ENCODE measurements at places on chromosomes 1 and 21.
A peak's percentile ranks its signal among the peaks of the same experiment; 100 is the strongest.

- DNase-seq: peak; percentile 27
Measured at GRCh38 chr1:7940745-7941436, at the start of gene TNFRSF9. TNFRSF9 (minus strand) TSS chr1:7940839; CDS start chr1:7939994, 845 bp downstream.

GRCh38 chr1:40930174-40930964 lies 49.1 kb upstream of the CTPS1 start:
- no peak for DNase-seq

DNA sequence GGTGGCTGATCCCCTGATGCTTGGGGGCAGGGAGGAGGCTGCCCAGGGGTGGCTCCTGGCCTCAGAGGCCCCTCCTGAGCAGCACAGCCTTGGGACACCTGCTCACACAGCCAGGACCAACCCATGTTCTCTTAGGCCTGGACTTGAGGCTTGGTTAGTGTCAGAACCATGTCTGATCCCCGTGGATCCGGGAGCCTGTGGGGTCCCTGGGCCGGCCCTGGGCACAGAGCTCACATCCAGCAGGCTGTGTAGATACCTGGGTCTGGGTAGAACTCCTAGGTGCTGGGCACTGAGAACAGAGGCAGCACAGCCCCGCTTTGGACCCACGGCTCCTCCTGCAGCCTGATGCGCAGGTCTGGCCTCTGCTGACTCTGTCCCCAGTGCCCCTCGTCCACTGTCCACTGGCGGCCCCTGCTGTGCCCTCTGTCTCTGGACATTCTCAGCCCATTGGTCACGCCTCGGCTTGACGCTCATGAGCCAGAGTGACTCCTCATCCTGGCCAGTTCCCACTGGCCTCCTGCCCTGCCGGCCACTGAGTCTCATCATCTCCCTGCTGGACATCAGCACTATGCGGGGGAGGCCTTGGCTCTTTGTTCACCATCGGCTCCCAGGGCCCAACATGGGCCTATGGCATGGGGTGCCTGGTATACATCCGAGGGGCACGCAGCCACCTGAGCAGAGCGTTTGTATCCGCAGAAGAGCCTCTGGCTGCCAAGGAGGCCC lies 70.2 kb downstream of the TRIM11 start:
- no peak for DNase-seq

DNA sequence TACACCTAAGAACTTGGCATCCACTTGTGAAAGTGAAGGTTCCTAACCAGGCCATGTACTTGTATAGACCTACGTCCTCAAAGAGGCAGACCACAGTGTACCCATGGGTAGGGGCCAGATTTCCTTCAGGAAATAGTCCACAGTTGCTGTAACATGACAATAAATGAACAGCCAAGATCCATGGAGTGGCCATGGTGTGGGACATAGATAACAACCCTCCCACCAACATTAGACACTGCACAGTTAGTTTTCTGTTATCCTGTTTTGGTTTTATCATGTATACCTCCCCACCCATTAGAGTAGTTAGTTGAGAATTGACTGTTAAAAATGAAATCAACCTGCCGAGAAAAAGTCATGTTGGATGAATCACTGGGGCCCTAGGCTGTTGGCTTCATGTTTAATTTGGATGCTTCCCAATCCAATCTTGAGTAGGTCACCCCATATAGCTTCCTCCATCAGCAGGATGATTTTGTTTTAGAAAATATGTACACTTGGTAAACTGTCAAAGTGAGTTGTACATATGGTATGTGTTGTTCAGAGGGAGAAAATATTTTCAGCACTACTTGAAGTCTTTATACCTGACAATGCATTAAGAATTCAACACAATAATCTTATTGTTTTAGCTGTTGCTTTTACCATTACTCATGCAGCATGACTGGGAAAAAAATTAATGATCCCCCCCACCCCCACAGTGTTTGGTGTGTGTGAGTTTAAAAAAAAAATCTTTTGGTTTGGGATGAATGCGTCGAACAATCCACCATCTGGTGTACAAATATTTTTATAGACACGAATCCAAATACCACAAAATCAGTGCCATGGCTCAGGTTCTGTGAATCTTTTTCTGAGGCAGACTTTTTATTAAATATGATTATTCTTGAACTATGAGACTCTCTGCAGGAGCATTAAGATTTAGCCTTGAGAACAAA lies 88.3 kb upstream of the ARHGAP29 start:
- peak; percentile 65 for DNase-seq

GRCh38 chr1:2240270-2241156 lies 12.4 kb downstream of the SKI start:
- DNase-seq: peak; percentile 62

DNA sequence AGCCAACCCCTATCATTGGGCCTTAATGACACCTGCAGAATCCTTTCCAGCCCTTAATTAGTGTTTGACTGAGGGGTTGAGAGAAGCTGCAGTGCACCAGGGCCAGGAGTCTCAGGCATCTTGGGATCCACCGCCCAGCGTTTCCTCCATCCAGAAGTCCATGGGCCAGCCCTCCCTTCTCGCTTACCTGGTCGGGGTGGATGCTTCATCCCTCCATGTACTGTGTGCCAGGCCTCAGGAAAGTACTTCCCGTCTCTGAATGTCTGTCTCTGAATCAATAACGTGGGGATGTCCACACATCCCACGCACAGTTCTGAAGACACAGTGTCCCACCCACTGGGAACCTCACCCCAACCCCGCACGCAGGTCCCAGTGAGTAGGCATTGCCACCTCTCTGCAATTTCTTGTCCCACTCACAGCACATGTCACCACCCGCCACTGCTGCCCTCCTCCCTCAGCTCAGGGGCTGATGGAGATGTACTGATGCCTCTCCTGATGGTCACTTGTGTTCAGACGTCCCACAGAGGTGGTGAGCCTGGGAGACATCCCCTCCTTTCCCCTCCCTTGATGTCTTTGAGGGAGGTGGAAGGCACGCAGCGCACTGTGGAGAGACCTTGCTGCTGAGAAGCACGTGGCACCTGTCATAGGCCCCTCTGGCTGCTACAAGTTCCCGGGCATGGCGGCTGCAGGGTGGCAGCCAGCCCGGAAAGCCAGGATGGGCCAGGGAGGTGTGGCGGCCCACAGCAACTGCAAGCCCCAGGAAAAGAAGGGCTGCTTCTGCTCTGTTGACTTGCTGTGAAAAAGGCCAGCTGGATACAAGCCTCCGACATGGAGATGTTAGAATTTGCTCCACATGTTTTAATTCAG lies 29.4 kb upstream of the PRSS38 start:
- no peak for DNase-seq

GRCh38 chr21:42614811-42615351 lies 38.5 kb upstream of the PDE9A start:
- no peak for DNase-seq

GRCh38 chr1:42979036-42979430 lies 20.4 kb upstream of the SLC2A1 start:
- no peak for DNase-seq

All from hepatic stellate cell (primary cell).